ENCODE measurements at places on chromosomes 1 and 21.

DNA sequence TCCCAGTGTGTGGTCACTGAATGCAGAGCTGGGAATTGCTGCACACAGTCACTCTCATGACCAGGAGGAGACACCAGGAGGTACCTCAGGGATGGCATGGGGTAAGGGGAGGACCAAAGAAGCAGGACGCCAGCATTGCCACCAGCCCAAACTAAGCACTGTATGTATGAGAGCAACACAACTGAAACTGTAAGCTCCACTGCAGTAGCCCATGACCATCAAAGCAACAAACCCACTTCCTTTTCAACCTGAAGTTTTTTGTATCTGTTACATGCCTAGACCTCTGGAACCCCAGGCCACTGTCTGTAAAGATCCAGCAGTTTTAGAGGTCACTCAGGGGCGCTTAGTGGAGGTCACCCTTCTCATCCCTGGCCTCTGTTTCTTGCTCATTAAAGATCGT lies 164.3 kb downstream of the SETD4 start:
- no peak for DNase-seq

DNA sequence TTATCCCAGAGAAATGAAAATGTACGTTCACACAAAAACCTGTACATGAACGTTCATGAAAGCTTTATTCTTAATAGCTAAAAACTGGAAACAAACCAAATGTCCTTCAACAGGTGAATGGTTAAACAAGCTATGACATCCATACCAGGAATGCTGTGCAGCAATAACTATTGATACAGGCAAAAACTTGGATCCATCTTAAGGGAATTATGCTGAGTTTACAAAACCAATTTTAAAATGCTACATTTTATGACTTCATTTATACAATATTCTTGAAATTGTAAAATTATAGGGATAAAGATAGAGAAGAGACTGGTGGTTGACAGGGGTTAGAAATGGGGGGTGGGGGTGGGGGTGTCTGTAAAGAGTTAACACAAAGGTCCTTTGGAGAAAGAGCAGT lies 280.3 kb downstream of the TGFB2 start:
- DNase-seq: no peak

GRCh38 chr1:164982545-164982944 lies 374.0 kb downstream of the LMX1A start:
- DNase-seq: no peak

DNA sequence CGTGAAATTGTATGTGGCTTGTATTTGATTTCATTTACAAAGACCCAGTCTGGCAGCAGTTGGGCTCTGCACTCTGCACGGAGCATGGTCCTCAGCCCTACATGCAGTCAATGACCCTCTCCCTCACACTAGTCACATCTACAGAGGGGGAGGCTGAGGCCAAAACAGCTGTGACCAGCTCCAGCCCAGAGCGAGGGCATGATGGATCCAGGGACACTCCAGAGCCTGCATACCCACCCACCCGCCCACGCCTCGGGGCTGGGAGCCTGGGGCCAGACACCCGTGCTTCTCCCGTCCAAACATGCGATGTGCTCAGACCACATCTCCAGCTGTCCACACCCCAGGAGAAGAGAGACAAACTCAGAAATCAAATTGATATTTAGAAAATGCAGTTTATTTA lies 14.0 kb upstream of the PRDM16 start:
- no peak for DNase-seq

GRCh38 chr1:166603296-166603695 lies 236.0 kb upstream of the POGK start:
- no peak for DNase-seq

- no peak for DNase-seq
These were observed 57.4 kb downstream of the ZNF648 start for GRCh38 chr1:182003953-182004586.

DNA sequence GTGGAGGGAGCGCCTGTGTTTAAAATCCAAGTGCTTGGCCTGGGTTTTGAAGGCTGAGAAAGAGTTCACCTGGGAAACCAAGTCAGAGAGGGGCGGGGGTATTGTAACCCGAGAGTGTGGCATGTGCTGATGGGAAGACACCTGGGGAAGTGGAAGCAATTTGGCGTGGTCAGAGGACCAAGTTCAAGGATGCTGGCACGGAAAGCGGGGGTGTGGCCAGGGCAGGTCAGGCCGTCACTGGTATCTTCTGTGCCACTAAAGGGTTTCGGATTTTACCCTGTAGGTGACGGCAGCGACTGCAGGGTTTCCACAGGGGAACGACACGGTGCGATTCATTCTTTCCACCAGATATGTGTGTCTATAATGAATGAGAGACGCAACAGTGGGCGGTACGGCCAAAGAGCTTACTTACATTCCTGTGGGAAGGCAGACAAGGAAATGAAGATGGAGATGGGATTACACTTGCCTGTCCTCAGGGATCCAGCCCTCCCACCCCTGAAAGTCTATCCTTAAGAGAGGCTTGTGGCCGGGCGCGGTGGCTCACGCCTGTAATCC lies 31.3 kb downstream of the CA6 start:
- DNase-seq: no peak

GRCh38 chr1:196516373-196516772 lies 91.9 kb downstream of the KCNT2 start:
- DNase-seq: no peak

- no peak for DNase-seq
These were observed 51.9 kb upstream of the CD34 start for GRCh38 chr1:207962716-207963426.

- no peak for DNase-seq
These were observed 5.4 kb upstream of the LAMC2 start for GRCh38 chr1:183180634-183181056.

- peak; percentile 80 for DNase-seq
These were observed 1.0 kb upstream of the CDKN2C start for GRCh38 chr1:50968821-50969610.

DNA sequence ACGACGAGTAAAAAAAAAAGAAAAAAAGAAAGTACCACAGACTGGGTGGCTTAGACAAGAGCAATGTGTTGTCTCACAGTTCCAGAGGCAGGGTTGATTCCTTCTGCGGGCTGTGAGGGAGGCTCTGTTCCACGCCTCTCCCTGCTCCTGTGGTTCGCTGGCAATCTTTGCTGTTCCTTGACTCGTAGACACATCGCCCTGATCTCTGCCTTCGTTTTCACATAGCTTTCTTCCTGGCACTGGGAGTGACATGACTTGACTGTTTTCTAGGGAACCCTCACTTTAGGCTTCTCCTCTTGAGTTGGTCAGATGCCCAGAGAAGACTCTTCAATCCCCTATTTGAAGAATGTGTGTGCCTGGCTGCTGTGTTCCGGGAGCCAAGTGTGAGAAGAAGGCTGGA lies 133.6 kb downstream of the TM2D1 start:
- no peak for DNase-seq

- DNase-seq: peak; percentile 40
These were observed 22.1 kb downstream of the A3GALT2 start for GRCh38 chr1:33298623-33299277.

- no peak for DNase-seq
These were observed 18.7 kb downstream of the WNT2B start for GRCh38 chr1:112527266-112528010.

- no peak for DNase-seq
These were observed 99.7 kb downstream of the UBR4 start for GRCh38 chr1:19110257-19110927.

- no peak for DNase-seq
These were observed 237.3 kb upstream of the POU3F1 start for GRCh38 chr1:38283696-38284470.

All from CD8-positive, alpha-beta T cell (primary cell).